H7 (cell line): ENCODE measurements at places on chromosomes 3 and 15.
A peak's percentile ranks its signal among the peaks of the same experiment; 100 is the strongest.

GRCh38 chr3:156535798-156536197 is 19.1 kb downstream of the SSR3 start:
- no peak for DNase-seq

GRCh38 chr3:58176827-58177489 is 33.8 kb downstream of the DNASE1L3 start:
- no peak for DNase-seq

GRCh38 chr3:134737516-134737915 is 57.5 kb upstream of the EPHB1 start:
- no peak for DNase-seq

DNA sequence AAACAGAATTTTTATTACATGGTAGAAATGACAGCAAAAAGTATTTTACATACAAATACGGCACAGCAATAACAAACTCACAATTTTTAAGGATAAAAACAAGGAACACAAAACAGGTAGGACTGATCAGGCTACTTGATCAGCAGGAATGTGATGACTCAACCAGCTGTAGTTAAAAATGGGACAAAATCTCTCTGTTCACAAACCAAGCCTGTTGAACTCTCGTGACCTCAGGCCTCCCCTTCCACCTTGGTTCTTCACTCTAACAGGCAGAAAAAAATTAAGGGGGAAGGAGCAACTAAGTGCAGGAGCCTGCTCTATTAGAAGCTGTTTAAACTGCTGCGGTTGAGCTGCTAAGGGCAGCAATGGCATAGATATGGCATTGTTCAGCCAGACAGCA is 18.7 kb downstream of the FBXL22 start:
- DNase-seq = no peak

- no peak for DNase-seq
Observed at GRCh38 chr3:127578802-127579201, 11.7 kb downstream of the TPRA1 start.

DNA sequence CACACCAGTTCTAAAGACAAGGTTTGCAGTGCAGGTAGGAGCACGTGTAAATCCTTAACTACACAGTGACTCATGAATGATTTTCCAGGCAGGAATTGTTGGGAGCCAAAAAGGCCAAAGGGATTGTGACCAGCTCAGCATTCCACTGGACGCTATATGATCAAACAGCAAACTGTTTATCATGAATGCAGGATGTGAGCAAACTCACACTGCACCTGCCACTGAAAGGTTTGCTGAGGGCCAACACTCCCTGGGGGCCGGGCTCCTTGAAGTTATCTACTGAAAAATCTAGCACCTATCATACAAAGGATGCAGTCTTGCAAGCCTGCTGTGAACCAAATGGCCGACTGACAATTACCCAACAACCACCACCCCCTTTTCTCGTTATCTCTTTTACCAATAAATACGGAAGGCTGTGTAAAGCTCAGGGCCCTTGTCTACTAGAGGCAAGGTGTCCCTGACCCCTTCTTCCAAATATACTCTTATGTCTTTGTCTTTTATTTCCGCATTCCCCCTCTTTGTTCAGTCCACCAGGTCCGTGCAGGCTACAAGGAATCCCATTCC is 11.5 kb upstream of the DNASE1L3 start:
- DNase-seq = no peak

DNA sequence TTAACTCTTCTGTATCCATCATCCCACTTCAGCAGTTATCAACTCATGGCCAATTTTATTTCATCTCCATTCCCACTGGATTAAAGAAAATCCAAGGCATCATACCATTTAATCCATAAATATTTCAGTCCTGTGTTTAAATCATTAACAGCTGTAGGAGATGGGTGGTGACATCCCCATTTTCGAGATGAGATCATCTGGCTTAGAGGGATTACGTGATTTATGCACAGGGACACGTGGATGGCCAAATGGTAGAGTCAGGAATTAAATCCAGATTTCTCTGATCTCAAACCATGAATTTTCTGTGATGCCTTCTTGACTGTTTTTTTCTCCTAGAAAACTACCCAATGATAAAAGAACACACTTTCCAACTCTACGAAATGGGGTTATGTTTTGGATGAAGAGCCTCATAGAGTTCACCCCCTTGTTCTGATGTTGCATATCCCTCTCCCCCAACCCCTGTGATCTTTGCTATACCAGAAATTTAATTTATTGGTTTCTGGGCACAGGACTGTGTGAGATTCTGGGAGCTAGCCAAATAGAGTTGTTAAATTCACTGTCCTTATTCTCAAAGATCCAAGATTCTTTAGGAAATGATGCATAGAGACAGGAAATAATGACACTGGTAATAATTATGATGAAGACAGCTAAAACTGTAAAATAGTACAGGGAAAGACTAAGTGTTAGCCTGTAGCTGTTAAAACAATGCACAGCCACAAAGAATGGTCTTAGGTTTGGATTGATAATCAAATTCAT is 7.4 kb downstream of the ZNF589 start:
- no peak for DNase-seq

DNA sequence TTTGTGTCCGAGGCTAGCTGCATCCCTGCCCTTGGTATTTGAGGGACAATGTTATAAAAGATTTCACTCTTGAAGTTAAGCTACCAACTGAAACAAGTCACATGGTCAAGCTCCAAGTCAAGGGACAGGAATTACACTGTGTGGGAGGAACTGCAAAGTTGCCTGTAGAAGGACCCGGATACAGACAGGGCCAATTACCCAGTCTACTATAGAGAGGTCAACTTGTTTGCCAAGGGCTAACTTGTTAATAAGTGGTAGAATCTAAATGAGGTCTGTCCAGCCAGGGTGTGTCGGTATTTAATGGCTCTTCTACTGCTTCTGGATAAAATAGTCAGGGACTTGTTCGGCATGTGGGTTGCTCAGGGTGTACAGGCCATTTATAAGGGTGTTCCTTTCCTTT is 55.7 kb downstream of the PTPRG start:
- no peak for DNase-seq

GRCh38 chr3:66948041-66948440 is 50.1 kb upstream of the KBTBD8 start:
- no peak for DNase-seq

DNA sequence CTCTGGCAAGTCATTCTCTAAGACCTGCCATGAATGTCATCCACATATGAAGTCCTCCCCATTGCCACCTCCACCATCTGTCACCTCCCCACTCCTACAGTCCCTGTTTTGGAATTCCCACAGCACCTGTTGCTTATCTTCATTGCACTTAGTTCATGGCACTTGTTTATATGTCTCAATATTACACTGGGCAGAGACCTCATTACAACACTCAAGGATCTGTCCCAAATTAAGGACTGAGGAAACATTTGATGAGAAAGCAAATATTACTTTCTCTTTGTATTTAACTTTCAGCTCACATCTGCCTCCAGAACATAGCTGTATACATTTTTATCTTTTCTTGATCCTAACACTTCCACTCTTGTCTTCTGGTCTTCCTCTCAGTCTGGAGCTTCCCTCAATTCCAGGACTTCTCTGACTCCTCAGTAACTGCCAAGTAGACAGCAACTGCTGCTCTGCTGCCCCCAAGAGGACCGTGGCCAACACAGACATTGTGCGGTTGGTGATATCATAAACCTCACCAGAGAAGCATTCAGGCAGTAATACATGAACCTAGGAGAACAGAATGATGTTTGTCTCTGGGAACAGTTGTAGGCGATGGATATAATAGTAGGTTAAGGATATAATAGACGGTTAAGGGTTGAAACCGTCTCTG is 45.0 kb upstream of the FGF12 start:
- peak; percentile 61 for DNase-seq

DNA sequence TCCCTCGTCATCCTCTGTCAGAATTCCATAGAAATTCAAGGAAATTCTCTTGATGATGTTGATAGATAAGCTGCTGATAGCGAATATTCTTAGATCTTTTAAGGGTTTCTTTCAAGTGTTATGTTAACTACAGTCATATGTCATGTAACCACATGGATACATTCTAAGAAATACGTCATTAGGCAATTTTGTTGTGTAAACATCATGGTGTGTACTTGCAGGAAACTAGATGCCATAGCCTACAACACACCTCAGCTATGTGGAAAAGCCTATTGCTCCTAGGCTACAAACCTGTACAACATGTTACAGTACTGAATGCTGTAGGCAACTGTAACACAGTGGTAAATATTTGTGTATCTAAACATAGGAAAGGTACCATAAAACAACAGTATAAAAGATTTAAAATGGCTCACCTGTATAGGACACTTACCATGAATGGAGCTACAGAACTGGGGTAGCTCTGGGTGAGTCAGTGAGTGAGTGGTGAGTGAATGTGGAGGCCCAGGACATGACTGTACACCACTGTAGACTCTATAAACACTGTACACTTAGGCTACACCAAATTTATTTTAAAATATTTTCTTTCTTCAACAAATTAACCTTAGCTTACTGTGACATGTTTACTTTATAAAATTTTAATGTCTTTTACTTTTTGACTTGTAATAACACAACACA is 34.6 kb downstream of the GLDN start:
- no peak for DNase-seq

- DNase-seq = no peak
Observed at GRCh38 chr3:146589899-146590508, 15.1 kb downstream of the PLSCR5 start.

GRCh38 chr15:66934868-66935520 is 130.4 kb upstream of the SMAD3 start:
- no peak for DNase-seq

GRCh38 chr3:132029182-132029902 is 5.5 kb downstream of the CPNE4 start:
- peak; percentile 81 for DNase-seq

GRCh38 chr15:84151205-84151931 is 84.2 kb upstream of the GOLGA6L4 start:
- DNase-seq = no peak

GRCh38 chr3:132083159-132083558 is 48.3 kb upstream of the CPNE4 start:
- no peak for DNase-seq

DNA sequence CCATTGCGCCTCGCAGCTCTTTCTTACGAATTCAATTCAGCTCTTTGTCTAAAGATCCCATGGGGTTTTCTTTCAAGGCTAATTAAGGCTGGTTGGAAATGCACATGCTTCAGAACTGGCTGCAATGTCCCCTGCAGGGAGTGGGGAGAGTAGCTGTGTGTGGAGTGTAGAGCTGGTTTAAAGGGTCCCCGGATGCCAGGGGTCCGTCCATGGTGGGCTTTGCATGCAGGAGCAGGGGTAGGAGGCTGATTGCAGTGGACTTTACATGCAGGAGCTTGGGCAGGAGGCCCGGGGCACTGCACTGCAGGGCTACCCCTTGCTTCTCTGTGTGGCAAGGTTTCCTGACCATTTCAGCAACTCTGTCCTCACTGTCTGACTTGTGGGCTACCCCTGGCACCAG is 261.6 kb upstream of the LYSMD4 start:
- peak; percentile 72 for DNase-seq

- DNase-seq = no peak
Observed at GRCh38 chr3:42014458-42014920, 52.6 kb upstream of the ULK4 start.

- DNase-seq = no peak
Observed at GRCh38 chr3:114686621-114687020, 392.8 kb downstream of the TIGIT start.

DNA sequence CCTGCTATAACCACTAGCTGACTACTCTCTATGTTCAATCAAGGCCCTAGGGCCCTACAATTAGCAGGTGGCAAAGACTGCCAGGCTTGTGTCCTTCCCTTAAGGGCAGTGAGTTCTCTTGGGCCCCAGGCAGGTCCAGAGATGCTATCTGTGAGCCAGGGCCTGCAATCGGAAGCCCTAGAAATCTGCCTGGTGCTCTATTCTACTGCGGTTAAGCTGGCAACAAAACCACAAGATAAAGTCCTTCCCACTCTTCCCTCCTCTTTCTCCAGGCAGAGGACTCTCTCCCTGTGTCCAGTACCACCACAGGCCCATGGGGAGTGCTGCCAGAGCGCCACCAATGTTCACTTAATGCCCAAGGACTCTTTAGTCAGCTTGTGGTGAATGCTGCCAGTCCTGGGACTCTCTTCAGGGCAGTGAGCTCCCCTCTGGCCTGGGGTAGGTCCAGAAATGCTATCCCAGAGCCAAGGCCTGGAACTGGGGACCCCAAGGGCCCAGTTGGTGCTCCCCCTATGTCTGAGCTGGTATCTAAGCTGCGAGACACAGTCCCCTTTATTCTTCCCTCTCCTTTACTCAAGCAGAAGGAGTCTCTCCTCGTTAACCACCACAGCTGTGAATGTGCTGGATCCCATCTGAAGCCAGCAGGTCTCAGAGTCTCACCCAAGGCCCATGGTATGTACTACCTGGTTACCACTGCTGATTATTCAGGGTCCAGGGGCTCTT is 34.7 kb downstream of the XXYLT1 start:
- DNase-seq = no peak

DNA sequence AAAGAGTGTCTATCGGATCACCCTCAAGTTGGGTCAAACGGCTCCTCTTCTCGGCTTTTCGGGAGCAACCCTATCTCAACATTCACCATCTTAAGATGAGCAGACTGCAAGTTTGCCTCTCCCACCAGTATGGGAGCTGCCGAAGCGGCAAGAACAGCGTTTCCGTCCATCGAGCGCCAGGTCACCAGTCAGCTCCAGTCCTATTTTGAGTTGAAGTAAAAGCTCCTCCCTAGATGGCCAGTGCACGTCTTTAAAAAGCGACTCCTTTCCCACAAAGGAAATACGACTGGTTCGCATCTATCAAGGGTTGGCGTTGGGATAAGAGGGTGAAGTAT is 369 bp upstream of the U2SURP start:
- no peak for DNase-seq
